ENCODE measurements at places on chromosomes 13 and 19. TPM values are rescaled to one million over a fixed set of nuclear protein-coding genes. Genes with fewer than 3 reads are reported as not detected.

GRCh38 chr13:79722885-79723445, 242.0 kb downstream of the NDFIP2 start:
- no peak for DNase-seq

TLE2 gene
- 4.5 TPM for total RNA-seq

DNA sequence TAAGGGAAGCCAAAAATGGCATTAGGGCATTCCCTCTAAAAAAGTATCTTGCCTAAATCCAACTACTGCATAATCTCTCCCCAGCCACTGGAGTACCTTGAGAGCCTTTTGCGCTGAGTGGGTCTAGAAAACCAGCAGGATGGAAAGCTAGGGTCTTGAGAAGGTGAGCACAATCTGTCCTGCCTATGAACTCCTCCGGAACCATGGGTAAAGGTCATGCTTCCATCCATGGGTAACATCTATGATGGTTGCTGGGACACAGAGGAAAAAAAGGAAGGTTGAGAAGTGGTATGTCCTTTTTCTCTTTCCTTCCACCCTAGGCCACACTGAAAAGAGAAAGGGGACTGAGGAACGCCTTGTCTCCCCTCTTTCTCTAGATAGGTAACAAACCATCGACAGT, 52.4 kb downstream of the ZNF676 start:
- no peak for DNase-seq

- DNase-seq, result no peak
Observed at GRCh38 chr19:719636-720344, 11.1 kb downstream of the PALM start.

ACER1 gene
- total RNA-seq, result not detected

IGFL3 gene
- not detected for total RNA-seq

GRCh38 chr13:27774169-27774568, 18.1 kb upstream of the GSX1 start:
- DNase-seq, result no peak

LYPD5 gene
- total RNA-seq, result 0.97 TPM

SPRED3 gene
- total RNA-seq, result 3.5 TPM
